ENCODE measurements at places on chromosomes 7 and 10.

DNA sequence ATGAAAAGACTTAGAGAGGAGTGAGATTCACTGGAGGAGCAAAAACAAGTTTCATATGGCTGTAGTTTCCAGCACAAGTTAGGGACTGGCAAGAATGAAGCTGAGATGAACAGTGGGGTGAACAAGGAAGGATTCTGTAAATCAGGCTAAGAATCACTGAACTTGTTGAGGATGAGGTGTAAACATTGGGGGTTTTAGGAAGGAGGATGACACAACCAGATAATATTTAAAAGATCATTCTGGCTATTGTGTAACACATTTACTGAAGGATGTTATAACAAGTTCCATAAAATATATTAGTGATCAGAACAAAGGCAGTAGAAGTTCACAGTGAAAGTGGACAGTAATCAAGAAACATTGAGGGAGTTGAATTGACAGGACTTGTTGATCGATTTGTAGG, 68.9 kb downstream of the CD36 start:
- no peak for DNase-seq

DNA sequence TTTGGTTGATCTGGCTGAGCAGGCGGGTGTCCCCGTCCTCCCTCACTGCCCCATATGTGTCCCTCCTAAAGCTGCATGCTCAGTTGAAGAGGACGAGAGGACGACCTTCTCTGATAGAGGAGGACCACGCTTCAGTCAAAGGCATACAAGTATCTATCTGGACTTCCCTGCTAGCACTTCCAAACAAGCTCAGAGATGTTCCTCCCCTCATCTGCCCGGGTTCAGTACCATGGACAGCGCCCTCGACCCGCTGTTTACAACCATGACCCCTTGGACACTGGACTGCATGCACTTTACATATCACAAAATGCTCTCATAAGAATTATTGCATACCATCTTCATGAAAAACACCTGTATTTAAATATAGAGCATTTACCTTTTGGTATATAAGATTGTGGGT, 26.9 kb upstream of the TRIM56 start:
- DNase-seq, result peak; percentile 49

GRCh38 chr10:14532473-14533251, 201.9 kb upstream of the FRMD4A start:
- no peak for DNase-seq

DNA sequence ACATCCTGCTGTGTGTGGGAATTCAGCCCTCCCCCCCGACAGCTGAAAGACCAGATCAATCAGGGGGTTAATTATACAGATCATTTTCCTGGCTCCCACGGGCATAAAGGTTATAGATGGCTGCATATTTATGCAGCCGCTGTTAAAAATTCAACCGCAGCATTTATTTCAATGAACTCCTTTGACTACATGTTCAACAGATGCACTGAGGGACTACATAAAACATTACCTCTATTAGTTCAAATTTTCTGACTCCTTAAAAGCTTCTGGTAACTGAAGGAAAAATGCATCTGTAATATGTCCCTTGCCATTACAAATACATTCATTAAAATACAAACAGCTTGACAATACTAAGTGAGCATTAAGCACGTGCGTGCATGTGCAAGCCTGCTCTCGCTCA, 49.7 kb upstream of the YAE1 start:
- no peak for DNase-seq
